ENCODE measurements at places on chromosomes 7 and 10.

GRCh38 chr10:13651969-13652720 lies 65.4 kb downstream of the PRPF18 start:
- DNase-seq = no peak

GRCh38 chr7:135273581-135273980 lies 39.9 kb downstream of the STRA8 start:
- no peak for DNase-seq

GRCh38 chr7:111780527-111780926 lies 218.2 kb upstream of the IMMP2L start:
- no peak for DNase-seq

DNA sequence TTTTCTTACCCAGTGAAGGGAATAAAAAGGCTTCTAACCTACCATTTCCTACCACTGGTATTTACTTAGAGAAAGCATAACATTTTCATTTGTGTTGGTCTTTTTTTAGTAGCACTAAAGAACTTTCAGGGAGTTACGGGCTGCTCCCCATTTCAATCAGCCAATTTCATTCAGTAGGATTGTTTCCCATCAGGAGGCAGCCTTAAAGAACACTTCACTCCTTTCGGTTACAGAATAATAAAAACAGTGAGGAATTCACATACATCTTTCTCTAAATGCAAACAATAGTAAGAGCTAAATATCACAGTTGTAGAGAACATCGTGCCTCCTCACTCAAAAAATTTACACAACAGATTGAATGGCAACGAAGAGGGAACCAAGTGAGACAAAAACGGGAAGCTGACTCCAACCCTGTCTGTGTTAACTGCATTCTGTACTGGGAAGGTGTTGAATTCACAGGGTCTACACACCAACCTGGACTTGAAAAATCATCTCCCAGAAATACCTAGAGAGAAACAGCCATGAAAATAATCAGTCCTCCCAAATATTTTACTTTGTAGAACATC lies 55.5 kb upstream of the ABLIM1 start:
- no peak for DNase-seq

- DNase-seq = no peak
These were observed 70.0 kb downstream of the VOPP1 start for GRCh38 chr7:55502124-55502857.

DNA sequence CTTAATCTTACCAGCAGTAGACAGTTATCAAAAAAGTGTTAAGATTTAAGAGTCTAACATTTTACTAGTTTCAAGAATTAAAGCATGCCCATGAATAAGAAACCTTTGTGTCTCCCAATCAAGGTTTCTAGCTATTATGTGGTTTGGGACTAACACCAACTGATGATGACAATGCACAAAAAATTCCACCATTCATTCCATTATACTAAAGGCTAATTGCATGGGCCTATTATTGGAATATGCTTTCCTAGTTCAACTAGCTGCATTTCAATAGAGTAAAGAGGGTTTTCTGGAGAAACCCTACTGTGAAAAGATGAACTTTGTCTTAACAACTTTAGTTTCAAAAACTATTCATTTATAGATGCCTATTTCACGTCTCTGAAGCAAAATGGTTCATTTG lies 44.6 kb downstream of the UBE2H start:
- DNase-seq = no peak

DNA sequence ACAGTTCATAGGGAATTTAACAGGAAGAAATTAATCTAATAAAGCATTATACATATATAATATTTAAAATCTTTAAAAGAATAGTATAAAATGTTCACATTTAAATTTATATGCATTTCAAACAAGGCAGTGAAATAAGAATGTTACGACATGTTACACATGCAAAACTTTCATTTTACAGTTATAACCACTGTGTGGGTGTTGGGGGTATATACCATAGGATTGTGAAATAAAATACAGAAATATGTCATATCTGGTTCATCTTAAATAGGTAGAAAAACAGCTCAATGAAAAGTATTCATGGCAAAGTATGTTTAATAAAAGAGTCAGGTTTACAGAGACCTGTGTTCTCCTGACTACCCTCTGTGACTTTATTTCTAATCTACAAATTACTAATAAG lies 45.6 kb downstream of the CHCHD3 start:
- no peak for DNase-seq

GRCh38 chr10:106999118-106999707 lies 165.3 kb downstream of the SORCS1 start:
- DNase-seq = no peak

DNA sequence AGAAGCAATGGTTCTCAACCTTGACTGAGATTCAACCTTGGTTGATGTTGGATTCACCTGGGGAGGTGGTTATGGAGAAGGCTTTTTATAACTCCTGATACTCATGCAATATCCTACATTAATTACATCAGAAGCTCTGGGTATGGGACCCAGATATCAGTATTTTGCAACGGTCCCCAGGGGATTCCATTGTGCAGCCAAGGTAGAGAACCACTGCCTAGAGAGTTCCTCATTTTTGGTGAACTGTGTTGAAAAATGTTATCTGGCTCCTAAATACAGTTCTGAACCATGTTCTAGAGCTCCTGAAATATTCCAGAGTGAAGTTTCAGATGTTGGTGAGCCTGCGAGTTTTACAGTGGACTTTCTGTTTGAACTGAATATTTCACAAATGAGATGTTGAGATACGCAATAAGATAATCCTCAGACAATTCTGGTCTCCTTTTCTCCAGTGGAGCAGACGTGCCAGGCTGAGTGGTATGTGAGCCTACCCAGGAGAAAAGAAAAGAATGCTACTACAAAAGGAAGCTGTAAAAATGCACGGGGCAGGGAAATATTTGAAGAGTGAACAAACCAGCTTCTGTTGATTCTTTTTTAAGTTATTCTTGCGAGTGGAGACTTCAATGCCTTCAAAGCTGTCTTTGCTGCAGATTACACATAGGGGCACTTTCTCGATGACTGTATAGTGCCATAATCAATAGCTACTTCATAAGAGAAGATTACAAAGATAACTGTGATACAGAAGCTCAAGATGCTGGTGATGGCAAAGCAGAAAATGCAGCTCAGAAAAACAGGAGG lies 13.6 kb upstream of the C10orf120 start:
- DNase-seq = no peak

DNA sequence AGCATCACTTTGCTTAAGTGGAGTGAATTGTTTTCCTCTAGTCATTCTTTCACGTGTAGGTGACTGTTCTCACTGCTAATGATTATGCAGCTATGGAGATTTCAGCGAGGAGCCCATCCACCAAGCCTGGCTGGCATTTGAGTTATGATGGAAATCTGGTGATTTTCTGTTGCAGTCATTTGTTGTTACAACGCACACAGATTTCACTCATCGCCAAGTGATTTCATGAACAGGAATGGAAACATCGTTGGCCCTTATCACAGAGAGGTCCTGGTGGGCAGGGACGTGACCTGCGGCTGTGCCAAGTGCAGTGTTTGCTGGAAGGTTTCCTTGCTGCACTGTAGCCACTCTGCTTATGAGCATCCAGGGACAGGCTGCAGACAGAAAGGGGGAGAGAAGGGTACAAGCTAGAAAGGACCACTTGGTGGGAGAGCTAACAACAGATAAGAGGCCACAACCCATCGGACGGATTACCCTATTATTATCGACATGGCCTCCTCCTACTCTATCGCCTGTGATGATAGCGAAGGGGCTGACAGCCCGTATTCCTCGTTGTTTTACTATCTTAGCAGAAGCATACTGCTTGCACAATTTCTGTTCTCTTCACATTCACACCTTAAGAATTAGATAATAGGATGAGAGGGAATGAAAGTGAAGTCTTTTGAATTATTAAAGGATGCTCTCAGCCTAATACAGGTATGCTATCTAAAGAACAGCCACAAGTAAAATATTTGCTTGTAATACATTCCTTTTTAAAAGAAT lies 99.0 kb upstream of the PITRM1 start:
- no peak for DNase-seq

DNA sequence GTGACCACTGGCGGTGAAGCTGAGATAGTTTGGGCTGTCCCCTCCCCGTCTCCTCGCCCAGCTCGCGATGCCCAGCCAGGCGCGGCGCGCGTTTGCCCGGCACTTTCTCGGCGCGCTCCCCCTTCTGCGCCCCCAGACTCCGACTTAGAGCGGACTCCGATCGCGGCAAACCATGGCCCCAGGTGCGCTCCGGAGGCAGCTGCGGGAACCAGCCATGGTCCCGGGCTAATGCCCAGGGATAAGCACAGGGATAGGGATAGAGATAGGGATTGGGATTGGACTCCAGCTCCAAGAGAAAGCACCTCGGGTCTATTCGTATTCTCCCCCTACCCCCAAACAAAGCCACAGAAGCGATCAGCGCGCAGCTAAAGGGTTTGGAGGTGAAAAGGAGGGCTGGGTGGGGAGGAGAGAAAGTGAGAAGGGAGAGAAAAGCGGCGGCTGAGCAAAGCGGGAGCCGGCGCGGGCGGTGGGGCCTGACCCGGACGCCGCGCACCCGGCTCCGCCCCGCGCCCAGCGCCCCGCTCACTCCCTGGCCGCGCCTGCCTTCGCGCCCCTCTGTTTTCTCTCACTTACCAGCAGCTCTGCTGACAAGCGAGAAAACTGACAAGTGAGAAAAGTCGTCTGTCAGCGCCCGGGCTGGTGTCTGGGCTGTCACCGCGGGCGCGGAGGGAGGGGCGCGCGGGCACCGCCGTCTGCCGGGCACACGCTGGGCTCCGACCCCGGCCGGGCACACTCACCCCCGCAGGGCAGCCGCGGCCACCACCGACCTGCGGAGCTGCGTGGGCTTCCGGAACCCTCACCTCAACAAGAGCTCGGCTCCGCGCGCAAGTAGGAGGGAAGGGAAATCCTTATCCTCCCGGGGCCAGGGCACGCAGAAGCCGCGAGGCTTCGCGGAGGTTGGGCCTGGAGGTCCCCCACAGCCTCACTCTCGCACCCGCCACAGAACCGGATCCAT lies at the start of gene PDE1C:
Gene PDE1C, minus strand, starts transcription at position 2 of the 955 bp plus-strand sequence.
- no peak for DNase-seq

GRCh38 chr10:93063977-93064660 lies 3.5 kb downstream of the CYP26C1 start:
- no peak for DNase-seq

- no peak for DNase-seq
These were observed 23.1 kb upstream of the PITRM1 start for GRCh38 chr10:3195726-3196125.

GRCh38 chr7:42138691-42139090 lies 98.3 kb downstream of the GLI3 start:
- DNase-seq = no peak

DNA sequence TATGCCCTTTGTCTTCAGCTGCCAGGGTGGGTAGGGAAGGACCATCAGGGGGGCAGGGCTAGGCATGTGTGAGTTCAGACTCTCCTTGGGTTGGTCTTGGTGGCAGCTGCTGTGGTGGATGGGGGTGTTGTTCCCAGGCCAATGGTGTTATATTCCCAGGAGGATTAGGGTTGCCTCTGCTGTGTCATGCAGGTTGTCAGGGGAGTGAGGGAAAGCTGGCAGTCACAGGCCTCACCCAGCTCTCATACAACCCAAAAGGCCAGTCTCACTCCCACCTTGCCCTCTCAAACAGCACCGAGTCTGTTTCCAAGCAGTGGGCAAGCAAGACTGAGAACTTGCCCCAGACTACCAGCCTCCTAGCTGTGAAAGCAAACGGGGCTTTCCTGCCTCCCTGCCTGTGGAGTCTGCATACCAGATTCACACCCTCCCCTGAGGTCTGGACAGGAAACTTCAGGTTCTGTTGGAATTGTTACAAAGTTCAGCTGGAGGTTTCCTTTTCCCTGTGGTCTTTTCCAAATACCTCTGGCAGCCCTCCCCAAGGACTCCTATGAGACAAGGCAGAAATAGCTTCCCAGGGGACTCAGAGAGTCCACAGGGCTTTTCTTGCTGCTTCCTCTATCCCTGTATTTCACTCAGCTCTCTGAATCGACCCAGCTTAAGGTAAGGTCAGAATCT lies 1.4 kb downstream of the HYAL4 start:
- DNase-seq = no peak

- no peak for DNase-seq
These were observed 37.6 kb downstream of the CPXM2 start for GRCh38 chr10:123854003-123854402.

DNA sequence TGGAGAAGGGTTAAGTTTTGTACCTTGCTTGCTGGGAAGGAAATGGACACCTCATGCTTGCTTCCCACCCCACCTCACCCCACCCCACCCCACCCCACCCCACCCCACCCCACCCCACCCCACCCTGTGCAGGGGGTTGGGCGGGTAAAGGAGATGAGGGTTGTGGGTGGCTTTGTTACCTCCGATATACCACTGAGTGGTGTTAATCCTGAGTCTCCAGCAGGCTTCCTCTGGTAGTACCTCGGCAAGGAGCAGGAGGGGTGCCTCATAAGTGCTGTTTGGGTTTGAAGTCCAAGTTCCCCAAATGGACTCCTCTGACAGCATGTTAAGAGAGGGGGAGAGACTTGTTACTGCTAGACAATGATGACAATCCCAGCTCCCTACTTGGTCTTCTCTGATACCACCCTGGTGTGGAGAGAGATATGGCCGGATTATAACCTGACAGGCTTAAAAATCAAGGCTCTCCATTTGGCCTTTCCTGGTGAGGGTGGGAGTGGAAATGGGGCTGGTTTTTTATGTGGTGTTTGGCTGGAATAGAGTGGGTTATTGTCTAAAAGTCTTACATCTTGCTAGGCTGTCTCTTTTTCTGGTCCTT lies 11.7 kb downstream of the SAMD8 start:
- no peak for DNase-seq

- no peak for DNase-seq
These were observed 3.1 kb downstream of the MEPCE start for GRCh38 chr7:100432621-100433275.

DNA sequence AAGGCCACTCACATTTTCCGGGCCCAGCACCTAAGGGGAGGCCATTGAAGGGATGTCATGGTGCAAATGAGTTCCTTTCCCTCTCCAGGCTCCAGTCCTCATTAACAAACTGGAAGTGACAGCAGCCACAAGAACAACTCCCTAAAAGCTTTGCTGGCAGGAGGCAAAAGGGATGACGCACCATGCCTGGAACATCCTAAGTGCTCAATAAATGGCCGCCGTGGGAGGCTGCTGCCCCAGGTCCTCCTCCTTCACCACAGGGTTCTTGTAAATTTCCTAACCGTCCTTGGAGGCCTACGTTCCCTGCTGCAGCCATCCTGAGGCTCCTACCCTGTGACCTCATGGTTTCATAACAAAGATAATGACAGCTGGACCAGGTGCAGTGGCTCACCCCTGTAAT lies 41.3 kb upstream of the CAMK1D start:
- no peak for DNase-seq

- DNase-seq = no peak
These were observed 61.3 kb downstream of the SKIDA1 start for GRCh38 chr10:21464134-21464533.

DNA sequence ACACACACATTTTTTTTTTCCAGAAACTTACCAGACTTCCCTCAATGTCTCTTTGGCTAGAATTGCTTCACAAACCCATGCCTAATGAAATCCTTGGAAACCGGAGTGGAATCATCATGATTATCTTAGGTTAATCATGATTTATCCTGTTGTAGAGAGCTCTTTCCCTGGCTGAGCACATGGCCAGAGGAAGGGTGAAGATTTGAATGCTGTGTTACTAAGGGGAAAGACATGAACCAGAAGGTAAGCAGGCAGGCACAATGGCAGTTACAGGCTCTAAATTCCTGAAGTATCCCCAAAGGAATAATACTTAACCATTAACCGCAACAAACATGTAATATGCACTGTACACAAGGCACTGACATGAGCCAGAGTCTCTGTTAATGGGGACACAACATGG lies 4.1 kb upstream of the RNF148 start:
- no peak for DNase-seq

GRCh38 chr10:35331894-35332640 lies 4.2 kb upstream of the CCNY start:
- no peak for DNase-seq

GRCh38 chr10:93465806-93466675 lies 16.1 kb downstream of the MYOF start:
- peak; percentile 51 for DNase-seq
